ENCODE measurements at places on chromosomes 6 and 20.

DNA sequence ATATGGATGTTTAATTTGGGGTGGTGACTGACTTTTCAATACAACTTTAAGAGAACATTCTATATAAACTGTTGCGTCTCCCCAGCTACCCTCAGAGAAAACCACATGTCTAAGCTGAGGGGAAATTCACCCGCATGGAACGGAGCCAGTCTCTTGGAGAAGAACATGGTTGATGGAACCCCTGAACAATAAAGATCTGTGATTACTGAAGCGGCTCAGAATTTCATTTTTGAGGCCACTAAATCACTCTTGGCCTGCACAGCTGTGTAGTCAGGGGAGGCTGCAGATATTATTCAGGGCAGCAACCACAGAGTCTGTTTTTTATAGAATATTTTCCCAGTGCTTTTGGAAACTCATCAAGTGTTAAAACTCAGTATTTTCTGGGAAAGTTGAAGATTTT is 73.8 kb downstream of the EYA4 start:
- DNase-seq: no peak

DNA sequence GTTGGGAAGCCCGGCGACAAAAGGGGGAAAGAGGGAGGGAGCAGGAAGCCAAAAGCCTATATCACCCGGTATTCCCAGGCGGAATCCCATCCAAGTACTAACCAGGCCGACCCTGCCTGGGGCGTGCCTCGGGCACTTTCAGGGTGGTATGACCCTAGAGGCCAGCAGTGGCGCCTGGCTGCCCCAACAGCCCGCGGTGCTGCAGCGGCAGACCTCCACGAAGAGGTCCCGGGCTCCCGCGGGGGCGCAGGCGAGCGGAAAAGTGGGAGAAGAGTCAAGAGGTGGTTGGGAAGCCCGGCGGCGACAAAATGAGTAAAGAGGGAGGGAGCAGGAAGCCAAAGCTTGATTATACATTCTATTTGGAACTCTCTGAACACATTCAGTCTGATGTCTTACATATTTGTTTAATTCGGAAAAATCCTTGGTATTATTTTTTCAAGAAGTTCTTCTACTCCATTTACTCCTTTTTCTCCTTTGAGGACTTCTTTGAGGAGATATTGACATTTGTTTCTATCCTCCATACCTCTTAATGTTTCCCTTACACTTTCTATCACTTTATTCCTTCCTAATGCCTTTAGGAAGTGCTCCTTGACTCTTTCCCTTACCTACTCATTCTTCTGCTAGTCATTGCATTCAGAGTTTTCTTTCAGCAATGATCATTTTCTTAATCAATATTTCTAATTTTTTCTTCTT is 11.5 kb downstream of the TREML4 start:
- no peak for DNase-seq

DNA sequence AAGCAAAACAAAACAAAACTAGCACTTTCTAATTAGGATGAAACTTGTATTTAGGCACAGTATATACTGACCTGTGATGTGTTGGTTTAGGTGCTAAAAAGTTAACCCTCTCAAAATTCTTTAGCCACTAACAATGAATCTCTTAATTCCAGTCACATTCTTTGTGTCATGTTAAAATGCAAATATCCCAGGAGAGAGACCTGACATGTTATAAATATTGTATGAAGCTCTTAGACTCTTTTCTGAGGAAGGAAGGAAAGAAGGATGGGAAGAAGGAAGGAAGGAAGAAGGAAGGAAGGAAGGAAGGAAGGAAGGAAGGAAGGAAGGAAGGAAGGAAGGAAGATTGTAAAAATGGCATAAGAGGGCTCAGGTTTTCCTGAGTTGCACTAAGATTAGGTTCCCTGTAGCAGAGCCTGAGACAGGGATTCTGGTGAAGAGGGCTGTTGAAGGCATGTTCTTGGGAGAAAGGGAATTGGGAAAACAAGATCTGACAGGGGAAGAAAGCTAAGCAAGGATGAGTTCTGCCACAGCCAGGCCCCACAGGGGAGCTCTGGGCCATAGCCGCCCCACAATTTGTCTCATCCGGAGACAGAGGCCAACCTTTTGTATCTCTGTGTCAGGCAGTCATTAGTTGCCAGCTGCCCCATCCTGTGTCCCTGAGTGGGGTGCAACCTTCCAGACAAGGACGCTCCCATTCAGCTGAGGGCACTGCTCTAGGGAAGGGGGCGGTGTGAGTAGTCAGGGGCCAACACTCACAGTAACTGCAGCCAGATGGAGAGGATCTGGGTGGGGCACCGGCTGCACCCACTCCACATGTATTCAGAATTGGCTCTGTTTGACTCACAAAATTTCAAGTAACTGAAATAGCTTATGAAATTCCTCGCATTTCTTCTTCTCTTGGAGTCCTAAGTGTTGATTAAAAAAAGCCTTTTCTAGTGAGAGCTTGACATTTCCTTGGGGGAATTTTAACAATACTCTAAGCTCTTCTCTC is 189.3 kb upstream of the ARG1 start:
- no peak for DNase-seq

DNA sequence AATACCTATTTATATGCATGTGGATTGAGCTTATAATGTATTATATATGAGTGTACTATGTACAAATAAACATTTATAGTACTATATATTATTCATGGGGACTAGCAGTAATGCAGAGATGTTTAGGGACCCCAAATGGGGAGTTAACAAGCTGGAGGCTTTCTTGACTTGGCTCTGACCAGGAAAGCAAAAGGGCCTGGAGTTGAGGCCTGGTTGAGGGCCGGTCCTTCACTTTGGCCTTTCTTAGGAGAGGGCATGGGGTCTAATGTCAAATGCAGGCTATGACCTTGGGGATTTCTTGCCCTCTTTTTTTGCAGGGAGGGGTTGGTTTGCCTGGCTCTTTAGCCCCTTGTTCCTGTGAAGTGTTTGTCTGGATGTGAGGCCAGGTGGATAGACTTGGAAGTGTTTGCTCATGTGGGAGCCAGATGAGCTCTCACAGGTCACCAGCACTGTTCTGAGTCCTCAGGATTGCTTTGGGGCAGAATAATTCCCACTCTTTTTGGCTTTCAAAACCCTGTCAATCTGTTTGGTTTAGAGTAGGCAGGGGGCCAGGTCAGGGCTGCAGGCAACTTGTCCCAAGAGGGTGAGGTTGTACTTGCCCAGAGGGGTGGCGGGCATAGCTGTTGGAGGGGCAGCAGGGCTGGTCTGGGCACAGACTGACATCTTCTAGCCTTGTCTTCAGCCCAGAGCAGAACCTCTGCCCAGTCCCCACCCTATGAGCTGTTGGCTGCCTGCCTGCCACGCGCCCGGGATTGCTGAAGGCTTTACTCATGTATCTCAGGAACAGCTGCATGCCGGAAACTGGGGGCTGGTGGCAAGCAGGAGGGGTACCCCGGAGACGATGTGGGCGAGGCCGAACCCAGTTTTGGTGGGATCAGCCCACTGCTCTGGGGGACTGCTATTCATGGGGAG is 14.6 kb downstream of the TJAP1 start:
- DNase-seq: no peak

DNA sequence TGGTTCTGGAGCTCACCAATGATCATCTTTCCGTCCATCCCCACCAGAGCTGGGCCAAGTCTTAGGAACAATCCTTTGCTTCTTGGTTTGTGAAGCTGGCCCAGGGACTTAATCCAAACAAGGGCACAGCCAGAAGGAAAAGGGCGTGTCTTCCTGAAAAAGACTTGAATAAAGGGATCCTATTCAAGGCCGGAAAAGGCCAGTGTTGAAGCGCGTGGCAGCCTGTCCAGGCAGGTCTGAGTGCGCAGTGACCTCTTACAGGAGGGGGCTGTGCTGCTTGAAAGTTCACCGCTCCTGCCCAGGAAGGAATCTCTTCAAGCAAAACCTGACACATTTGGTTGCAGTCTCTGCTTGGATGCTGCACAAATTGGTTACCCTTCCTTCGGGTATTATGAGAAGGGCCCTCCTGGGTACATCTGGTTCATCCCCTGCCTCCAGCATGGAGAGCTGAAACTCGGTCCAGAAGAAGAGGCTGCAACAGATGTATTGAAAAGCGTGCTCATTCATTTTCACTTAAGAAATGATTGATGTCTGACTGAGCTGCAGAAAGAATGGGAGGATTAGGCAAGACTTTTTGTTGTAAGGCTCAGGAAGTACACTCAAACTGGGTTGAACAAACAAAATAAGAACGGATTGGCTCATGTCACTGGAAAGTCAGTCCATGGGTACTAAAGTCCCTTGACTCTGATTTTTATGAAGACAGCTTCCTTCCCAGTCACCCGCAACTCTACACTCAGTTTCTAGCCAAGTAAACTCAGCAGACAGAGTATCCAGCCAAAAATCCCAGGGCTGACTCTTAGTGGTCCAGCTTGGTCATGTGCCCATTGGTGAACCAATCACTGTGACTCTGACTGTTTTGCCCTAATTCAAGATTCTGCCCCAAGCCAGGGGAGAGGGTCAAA is 136.3 kb downstream of the TFAP2C start:
- DNase-seq: no peak

DNA sequence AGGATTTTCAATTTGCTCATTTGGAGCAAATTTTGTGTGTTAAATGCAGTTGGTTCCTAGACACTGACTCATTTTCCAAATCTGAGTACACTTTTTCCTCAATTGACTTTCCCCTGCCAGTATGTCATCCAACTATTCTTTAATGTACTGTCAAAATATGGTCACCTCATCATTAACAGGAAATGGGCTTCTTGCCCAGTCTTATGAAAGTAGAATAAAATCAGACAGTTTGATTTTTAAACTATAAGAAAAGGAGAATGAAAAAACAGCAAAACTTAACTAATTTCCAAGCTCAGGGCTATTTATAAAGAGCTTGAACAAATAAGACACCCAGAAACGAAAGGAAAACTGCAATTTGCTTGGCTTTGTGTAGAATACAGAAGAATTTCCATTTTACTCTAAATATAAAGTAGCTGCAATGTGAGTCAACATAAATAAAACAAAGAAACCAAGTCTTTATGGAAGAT is 43.7 kb upstream of the RAB23 start:
- DNase-seq: no peak

DNA sequence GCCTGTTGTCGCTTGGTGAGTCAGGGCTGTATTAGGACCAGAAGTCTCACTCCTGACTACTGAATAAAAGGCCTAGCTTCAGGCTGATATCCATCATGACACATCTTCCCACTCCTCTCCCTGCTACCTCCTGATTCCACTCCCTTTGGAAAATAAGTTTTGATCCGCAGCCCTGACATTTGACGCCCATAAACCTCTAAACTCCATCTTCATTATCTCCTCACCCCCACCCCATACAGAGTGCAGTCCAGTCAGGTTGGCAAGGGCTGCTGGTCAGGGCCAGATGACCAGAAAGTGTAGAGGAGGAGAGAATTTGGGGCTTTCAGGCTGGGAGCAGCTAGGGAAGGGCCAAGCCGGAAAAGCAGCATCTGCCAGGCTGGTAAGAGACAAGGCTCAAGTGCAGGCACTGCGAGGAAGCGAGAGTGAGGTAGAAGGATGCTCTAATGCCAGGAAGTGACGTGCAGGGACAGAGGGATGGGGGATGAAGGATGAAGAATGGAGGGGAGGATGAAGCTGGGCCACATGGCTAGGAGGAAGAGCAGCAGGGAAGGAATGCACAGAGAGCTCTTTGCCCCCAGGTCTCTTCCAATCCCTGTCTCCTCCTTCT is 1.2 kb downstream of the GGT7 start:
- no peak for DNase-seq

DNA sequence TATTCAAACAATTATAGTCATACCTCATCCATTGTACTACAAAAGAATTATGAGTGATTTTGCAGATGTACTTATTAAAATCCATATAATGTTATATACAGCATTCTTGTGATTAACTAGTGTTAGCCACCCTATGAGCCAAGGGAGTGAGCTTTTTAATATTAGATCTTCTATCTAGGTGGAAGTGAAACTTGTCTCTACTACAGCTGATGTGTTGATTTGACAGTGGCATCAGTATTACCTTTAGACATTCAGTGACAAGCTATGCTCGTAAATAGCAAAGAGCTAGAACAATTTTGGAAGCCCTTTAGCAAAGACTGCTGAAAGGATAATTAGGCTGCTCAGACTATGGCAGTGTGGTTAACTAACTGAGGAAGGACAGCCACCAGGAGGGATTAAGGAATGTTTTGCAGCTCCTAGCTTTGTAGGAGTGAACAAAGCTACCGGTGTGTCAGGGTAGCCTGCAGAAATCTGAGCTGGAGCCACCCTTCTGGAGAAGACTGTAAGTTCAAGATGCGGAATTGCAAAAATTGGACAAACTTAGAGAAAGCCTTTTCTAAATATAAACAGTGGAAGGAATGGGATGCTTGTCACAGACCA is 73.7 kb downstream of the AFG1L start:
- no peak for DNase-seq

- DNase-seq: no peak
Measured at GRCh38 chr6:117558818-117559217, 43.5 kb downstream of the GOPC start.

- no peak for DNase-seq
Measured at GRCh38 chr6:42511803-42512422, 51.9 kb upstream of the UBR2 start.

DNA sequence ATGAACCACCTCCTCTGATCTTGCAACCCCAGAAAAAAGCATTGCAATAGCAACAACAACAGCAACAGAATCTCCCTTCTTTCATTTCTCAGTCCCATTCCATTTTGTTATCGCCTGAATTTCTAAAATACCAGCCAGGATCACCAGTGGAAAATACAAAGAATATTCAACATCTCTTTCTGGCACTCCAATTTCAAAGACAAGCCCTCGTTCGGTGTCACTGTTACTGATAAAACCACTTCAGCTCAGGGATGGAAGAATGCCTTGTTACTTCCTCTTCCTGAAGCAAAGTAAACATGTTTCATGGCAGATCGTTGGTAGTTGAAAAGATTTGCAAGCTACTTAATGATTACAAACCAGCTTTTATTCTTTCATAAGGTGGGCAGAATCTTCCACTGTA is 94.0 kb upstream of the SPTLC3 start:
- no peak for DNase-seq

DNA sequence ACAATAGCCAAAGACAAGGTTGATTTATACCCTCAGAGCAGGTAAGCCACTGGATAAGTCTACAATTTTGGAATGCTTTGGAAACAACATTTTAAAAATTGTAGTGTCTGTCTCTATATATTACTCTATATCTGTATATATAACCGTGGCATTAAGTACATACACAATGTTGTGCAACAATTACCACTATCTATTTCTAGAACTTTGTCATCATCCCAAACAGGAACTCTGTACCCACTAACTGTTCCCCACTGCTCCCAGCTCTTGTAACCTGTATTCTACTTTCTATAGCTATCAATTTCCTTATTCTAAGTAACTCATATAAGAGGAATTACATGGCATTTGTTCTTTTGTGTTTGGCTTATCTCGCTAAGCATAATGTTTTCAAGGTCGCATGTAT is 78.2 kb upstream of the ASCC3 start:
- no peak for DNase-seq

GRCh38 chr20:19253316-19253715 is 40.9 kb downstream of the SLC24A3 start:
- DNase-seq: no peak

DNA sequence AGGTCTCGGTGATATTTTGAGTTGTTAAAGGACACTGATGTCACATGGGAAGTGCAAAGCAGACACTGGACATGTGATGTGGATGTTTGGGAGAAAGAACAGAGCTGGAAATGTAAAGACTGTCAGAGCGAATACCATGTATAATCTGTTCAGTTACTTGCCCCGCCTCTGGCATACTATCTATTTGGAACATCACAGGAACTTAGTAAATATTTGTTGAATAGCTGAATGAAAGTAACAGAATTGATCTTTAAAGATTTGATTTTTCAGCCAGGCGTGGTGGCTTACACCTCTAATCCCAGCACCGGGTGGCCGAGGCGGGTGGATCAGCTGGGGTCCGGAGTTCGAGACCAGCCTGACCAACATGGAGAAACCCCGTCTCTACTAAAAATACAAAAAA is 13.8 kb upstream of the NHLRC1 start:
- no peak for DNase-seq

GRCh38 chr20:62609811-62610757 is 32.2 kb upstream of the SLCO4A1 start:
- DNase-seq: no peak
